ENCODE measurements at places on chromosomes 3 and 15.
A peak's percentile ranks its signal among the peaks of the same experiment; 100 is the strongest.

DNA sequence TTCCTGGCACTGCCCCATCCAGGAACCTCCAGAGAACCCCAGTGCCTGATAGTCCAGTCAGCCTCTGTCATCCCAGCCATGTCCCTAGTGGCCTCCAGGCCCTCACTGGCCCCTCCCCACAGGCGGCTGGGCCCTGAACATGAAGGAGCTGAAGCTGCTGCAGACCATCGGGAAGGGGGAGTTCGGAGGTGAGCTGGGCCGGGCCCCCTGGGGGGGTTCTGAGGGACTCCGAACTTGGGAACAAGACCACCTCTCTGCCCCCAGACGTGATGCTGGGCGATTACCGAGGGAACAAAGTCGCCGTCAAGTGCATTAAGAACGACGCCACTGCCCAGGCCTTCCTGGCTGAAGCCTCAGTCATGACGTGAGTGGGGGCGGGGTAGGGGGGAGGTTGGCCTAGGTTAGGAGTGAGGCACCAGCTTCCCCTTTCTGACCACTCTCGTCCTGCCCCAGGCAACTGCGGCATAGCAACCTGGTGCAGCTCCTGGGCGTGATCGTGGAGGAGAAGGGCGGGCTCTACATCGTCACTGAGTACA is 12.0 kb upstream of the LMAN1L start:
- DNase-seq: no peak

DNA sequence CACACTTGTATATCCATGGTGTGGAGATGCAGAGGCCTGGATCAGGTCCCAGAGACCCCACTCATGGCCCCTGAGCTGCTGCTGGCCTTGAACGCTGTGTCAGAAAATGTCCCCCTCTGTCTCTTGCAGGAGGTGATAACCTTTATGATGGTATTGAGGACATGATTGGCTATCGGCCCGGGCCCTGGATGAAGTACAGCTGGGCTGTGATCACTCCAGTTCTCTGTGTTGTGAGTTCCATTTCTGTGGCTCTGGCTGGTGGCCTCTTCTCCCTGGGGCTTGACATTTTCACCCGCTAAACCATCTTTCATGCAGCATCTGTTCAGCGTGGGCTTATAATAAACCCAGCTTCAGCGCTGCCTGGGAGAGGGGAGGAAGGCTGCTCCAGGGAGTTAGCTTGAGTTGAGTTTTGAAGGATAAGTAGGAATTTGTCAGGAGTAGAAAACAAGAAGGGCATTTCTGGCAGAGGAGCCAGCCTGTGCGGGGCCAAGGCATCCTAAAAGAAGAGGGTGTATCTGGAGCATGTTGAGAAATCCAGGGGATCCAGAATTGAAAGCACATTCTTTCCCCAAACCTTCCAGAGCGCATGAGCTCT is 61.1 kb downstream of the GRIP2 start:
- DNase-seq: no peak

DNA sequence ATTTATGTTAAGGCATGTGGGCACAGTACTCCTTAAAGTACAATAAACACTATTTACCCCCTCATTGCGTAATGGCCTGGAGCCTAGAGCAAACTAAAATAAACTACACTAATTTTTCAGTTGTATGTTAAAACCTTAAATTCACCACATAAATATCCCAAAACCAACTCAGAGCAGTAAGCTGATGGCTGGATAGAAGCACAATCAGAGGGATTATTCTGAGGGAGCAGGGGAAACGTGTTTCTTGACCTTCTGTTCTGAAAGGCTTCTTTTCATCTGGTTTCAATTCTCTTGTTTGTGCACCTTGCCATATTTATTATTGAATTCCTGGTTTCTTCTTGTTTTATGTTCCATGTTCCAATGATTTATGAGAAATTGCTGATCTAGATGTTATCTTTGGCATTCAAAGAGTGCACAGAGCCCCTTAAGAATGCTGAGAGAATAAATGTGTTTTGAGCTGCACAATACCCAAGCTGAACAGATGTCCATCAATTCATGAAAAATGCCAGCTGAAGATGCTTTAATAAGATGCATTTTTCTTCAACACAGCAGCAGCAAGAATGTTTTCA is 29.6 kb downstream of the RPL22L1 start:
- DNase-seq: peak; percentile 32

DNA sequence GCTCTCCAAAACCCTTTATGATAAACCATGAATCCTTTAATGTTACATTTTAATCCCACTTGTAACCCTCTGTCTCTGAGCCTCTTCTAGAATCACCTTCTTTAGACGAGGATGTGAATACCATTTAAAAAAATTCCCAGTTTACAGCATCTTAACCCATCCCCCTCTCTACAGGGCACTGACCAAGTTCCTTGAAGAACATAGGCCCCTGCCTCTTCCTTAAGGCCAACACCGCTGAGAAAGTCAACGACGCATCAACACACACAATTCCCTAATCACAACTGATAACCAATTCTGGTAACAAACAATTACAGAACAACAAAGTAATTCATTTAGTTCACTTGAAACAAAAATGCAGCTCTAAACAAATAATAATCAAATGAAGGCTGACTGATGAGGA is 130.3 kb downstream of the DLG1 start:
- no peak for DNase-seq

DNA sequence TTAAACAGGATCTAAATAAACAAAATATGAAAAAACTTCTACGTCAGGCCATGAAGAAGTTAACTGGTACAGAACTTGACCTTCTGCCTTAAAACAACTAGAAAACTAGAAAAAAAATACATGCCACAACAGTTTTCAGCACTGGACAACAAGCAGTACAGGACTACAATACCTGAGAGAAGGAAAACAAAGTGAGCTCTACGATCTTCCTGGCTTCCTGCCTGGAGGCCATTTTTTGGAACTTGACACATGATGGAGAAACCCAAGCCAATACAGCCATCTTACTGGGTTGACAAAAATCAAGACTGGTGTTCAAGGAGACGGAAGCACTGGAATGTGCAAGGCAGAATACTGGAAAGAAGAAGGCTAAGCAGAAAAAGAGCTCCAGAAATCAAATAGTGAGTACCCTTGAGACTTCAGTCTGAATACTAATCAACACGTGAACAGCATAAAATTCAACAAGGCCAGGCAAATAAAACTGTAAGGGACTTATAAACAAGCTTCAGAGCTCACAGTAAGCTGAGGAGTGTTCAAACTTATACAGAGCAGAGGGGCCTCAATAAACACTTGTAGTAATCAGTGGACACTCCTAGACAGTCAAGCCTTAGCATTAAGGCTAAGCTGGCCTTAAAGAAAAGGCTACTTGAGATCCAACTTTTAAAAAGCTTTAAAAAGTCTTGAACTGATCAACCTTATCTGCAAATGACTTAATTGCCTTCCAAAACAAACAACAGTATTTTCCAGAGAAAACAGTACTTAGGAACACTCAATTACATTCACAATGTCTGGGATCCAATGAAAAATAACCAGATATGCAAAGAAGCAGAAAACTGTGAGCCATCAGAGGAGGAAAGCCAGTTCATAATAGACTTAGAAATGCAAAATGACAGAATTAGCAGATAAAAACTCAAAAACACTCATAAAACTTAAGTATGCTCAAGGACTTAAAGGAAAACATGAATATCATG is 63.2 kb downstream of the DLG1 start:
- peak; percentile 24 for DNase-seq

DNA sequence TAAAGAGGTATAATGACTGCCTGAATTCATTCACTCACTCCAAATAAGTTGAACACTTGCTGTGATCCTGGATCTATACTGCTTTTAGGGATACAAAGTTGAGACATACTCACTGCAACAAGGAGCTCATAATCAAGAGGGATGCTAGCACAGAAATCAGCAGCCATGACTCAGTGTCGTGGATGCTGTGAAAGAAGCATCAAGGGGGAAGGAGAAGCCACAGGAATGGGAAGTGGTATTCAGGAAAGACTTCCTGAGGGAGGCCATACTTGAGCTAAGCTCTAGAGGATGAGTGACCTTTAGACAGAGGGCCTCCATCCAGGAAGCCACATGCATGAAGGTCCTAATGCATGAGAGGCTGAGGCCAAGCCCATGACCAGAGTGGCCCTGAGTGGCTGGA is 245.7 kb upstream of the RORA start:
- DNase-seq: no peak

DNA sequence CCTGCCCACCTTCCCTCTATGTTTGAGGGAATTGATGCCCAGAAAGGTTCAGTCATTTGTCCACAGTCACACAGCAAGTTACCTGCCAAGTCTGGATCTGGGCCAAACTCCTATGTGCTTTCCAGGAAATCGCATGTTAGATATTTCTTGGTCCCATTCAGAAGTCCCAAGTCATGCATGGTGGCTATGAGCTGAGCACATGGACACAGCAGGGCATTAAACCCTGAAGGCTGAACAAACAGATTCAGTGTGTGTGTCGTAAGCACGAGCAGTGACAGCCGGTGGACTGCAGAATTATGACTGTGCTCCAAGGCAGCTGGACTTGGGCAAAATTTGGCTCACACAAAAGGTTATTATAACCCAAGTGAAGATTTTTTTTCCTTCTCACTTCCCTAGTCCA is 11.4 kb upstream of the SLC6A6 start:
- peak; percentile 71 for DNase-seq

DNA sequence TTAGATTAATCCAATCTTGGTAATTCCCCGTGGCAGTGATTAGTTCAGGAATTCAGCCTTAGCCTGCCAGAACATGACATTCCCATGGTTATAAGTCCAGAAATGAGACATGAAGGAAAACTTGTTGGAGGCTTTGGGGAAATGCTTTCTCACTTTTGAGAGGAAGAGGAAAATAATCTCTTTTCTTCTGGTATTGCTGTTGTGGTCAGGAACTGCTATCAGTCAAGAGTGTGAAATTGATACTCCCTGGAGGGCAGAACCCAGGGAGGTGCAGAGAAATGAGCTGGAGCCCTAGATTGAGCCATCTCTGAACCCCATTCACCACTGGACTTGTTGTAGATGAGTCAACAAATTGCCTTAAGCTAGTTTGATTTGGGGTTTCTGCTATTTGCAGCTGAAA is 38.6 kb upstream of the APH1B start:
- peak; percentile 86 for DNase-seq

DNA sequence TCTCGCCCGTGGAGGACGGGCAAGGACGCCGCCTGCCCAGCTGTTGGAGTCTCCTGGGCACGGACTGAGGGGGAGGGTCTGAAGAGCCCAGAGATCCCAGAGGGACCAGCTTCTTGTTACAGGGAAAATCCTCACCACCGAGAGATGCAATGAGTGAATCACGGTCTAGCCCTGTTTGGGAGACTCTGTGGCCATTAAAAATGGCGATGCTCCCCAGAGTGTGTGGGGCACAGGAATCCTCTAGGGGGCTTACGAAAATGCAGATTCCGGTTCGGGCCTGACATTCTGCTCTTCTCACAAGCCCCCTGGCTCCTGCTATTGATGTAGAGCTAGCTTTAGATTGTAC is 35.5 kb upstream of the EPHB3 start:
- no peak for DNase-seq

Measured in astrocyte (in vitro differentiated cells and primary cell).